ENCODE measurements at places on chromosomes 16 and 17.
A peak's percentile ranks its signal among the peaks of the same experiment; 100 is the strongest.

- DNase-seq: no peak
These were observed 51.3 kb downstream of the CCDC42 start for GRCh38 chr17:8693328-8693727.

DNA sequence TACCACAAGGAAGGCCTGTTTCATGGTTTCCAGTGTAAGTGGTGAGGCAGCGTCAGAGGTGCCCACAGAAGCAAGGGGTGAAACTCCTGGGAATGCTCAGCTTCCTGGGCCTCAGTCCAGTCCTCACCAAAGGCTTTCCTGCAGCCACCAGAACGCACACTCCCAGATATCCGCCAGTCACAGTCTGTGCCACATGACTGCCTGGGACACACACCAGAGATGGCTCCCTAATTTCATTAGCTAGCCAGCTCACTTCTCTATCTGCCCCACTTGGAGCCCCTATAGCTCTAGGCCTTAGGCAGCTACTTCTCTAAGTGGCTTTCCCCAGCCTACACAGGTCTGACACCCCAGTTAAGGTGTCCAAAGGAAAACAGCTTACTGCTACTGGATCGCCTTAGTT is 77.0 kb downstream of the CYTH1 start:
- DNase-seq: no peak

- no peak for DNase-seq
These were observed 94.9 kb downstream of the TMEM132E start for GRCh38 chr17:34673995-34674890.

GRCh38 chr16:11138769-11139325 is 117.2 kb downstream of the SOCS1 start:
- DNase-seq: peak; percentile 73

DNA sequence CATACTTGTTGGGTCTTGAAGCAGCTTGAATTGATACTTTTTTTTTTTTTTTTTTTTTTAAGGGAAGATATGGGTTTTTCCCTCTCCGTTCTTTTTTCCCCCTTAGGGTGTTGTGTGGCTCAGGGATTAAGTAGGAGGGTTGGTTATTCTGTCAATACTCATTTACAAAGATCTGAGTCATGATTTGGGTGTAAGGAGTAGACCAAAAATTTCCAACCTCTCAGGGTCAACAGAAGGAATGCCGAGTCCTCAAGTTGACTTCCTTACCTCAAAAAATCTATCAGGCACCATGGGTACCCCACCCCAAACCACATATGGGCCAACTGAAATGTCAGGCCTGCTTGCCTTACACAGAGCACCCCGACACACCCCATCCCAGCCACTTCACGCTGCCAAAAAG is 230.5 kb downstream of the CCDC182 start:
- peak; percentile 32 for DNase-seq

GRCh38 chr16:15466131-15466530 is 31.7 kb downstream of the BMERB1 start:
- DNase-seq: no peak

- DNase-seq: peak; percentile 77
These were observed 8.8 kb downstream of the ZG16B start for GRCh38 chr16:2838928-2839327.

GRCh38 chr17:61335845-61336655 is 63.6 kb upstream of the TBX2 start:
- DNase-seq: no peak

GRCh38 chr16:35744726-35745125 is 2285.3 kb downstream of the TP53TG3F start:
- peak; percentile 7 for DNase-seq

DNA sequence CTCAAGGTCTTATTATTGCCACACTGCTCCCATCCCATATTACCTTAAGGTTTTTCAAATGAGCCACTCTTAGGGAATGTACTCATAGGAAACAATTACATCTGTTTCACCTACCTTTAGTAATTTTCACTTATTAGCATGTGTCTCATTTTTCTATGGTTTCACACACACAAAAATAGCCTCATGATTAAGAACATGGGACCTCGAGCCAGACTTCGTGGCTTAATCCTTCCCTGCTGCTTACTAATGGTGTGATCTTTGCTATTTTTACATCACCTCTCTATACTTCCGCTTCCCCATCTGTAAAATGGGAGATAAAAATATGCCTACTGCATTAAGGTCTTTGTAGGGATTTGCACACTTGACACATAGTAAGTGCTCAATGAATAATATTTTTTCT is 38.5 kb downstream of the OTOA start:
- DNase-seq: no peak

DNA sequence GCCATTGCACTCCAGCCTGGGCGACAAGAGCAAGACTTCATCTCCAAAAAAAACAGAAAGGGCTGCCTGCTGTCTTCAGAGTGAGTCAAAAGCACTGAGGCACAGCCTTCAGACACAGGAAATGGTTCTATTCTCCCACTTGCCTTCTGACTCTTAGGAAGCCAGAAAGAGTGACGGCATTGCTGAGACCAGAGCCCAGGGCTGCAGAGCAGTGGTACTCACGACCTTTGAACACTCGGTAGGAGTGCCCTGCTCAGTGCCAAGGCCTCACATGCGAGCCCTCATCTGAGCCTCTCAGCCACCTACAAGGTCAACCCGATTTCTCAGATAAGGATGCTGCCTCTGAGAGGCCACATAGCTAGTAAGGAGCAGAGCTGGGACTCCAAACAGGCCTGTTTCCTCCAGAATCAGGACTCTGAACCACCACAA is 3.5 kb upstream of the ITGAE start:
- peak; percentile 21 for DNase-seq

- no peak for DNase-seq
These were observed 262.4 kb upstream of the CDH8 start for GRCh38 chr16:62298600-62298999.

GRCh38 chr16:11743308-11744074 is 834 bp upstream of the TXNDC11 start:
- peak; percentile 41 for DNase-seq

GRCh38 chr17:50641357-50641756 is 6.7 kb downstream of the ABCC3 start:
- DNase-seq: no peak

DNA sequence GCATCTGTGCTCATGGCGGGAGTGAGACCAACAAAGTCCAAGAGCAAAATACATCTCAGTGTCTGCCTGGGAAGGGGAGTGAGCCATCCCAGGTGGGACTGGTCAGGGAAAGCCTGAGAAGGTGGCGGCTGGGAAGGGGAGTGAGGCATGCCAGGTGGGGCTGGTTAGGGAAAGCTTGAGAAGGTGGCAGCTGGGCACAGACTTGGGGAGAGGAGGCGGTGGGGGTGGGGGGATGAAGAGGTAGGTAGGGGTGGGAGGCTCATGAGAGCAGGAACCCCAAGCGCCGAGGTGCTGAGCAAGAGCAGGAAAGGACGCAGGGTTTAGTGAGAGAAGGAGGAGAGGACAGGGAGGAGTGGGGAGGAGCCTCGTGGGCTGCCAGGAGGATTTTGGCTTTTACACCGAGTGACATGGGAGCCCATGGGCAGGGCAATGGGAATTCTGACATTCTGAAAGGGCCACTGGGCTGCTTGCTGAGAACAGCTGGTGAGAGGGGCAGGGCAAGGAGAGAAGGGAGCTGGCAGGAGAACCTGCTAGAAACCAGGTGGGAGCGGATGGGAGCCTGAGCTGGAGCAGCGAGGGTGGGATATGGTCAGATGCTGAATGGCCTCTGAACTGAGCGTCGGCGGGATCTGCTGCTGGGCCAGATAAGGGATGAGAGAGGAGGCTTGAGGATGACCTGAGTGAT is 256.1 kb upstream of the RPL38 start:
- no peak for DNase-seq

DNA sequence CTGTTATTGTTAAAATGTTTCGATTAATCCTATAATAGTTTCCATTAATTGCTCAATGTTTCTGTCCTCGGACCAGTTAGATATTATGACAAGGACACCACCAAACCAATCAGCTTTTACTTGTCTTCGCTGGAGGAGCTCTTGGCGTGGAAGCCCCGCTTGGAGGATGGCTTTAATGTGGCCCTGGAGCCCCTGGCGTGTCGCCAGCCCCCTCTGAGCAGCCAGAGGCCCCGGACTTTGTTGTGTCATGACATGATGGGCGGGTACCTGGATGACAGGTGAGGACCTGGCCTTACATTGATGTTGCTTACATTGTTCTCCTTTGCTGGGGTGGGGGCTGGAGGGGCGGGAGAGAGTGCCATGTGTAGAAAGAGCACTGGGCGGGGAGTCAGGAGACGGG is 3.0 kb downstream of the ENGASE start:
- no peak for DNase-seq

DNA sequence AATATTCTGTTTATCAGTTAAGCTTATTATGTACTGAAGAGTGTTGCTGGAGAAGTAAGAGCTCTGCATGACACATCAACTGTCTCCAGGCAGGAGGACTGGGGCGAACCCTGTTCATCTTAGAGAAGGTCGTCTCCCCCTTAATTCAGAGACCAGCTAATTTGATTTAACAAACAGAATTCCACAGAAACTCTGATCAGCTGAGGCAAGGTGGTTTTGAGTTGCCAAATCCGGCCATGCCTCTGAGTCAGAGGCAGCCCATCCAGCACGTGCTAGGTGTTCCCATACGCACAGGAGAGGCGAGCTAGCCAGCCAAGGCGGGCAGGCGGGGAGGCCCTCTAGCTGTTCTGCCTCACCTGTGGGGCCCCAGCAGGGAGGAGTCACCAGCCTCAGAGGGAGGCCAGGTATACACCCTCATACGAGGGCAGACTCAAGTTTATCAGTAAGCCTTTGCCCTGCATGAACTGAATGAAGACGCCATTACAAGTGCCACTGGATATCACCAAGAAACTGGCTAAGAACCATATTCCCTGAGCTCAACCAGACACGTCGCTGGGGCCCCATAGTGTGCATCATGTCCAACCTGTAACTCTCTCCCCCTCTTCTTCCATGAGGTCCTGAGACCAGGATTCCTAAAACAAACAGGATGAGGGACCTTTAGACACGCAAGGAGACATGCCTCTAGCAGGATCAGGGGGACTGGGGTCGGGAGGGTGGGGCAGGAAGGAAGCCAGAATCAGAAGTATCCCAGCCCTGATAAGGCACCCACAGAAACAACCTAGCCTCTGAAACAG is 25.7 kb downstream of the STAT5A start:
- DNase-seq: no peak

GRCh38 chr16:9607515-9608230 is 516.2 kb downstream of the HAPSTR1 start:
- DNase-seq: peak; percentile 16

GRCh38 chr16:68116256-68116867 is 31.2 kb downstream of the NFATC3 start:
- DNase-seq: peak; percentile 26

GRCh38 chr17:27376637-27377547 is 79.4 kb upstream of the KSR1 start:
- peak; percentile 80 for DNase-seq

DNA sequence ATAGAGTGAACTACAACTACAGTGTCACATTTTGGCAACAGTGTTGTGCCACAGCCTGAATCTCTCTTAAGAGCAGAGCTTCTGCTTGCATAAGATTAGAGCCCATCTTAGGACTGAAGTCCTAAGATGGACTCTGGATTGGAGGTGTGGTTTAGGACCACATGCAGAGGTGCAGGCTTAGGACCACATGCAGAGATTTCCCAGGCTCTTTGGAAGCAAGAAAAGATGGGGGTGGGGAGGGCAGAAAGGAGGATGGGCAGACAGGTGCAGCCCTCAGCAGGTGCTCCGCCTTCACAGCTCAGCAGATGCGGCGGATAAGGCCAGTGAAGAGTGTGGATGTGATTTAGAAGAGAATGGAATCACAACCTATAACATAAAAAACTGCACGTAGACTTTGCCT is 128.7 kb downstream of the TANGO6 start:
- no peak for DNase-seq

- DNase-seq: no peak
These were observed 42.5 kb downstream of the HELZ start for GRCh38 chr17:67202503-67202902.

- DNase-seq: peak; percentile 89
These were observed 85.9 kb downstream of the SNX29 start for GRCh38 chr16:12062343-12063003.

DNA sequence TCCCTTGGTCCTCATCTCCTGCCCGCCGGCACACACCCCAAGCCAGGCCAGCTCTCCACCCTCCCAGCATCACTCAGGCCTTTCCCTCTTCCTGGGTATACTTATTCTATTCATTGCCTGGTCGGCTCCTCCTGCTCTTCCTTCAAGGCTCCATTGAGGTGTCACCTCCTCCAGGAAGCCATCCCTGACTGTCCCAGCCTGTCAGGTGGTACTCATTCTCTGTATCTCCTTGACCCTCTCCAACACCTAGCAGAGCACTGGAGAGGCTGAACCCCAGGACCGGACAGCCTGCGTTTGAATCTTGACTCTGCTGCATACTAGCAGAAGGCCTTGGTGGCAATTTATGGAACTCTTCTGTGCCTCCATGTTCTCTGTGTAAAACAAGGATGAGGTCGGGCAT is 428 bp upstream of the TNFRSF13B start:
- DNase-seq: no peak

DNA sequence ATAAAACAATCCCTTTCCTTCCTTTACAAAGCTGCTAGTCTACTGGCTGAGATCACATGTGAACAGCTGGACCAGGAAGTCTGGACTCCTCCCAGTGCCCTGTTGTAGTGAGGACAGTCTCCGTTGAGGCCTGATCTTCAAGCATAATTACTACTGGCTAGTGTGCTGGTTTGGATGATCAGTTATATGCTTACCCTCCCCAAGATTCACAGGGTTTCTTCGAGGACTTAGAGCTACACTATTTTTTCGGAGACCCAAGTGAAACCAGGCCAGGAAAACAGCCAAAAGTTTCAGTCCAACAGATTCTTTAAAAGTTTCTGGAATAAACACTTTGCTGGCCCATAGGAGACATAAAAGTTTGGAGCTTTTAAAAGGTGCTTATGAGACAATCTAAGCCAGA is 194.9 kb upstream of the CDH11 start:
- DNase-seq: peak; percentile 39

GRCh38 chr17:18018411-18018921 is 20.5 kb downstream of the ATPAF2 start:
- DNase-seq: no peak

GRCh38 chr17:42386777-42387657 is 1.2 kb downstream of the STAT3 start:
- peak; percentile 46 for DNase-seq

DNA sequence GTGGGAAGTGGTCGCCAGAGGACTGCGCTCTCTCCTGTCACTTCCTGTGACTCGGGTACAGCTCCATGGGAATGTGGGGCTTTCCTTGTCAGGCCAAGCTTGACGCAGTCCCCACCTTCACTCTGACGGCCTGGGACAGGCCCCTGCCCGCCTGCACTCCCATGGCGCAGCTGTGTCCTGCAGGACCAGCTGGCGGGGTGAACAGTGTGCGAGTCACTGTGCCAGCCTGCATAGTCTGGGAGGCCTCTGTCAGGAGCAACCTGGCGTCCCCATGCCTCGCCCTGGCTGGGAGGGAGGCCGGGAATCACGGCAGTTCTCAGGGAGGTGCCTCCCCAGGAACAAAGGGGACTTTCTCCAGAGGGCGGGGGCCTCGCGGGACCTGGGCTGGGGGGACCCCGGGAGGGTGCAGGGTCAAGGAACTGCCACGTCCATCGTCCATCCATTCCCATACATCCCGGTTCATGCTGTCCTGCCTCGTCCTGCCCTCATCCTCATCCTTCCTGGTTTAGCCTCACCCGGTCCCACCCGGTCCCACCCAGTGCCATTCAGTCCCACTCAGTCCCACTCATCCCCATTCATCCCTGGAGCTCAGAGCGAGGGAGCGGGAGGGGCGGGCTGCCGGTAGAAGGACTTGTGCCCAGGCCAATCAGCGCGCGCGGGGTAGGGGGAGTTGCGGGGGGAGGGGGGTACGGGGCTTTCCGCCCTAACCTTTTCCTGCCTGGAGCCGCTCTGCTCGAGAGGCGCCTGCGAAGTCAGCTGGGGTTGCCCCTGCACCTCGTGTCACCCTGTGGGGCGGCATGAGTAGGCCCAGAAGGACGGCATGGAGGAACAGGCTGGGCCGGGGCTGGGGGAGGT is 13.4 kb downstream of the FLYWCH1 start:
- DNase-seq: no peak

- DNase-seq: no peak
These were observed 17.0 kb upstream of the PIK3R6 start for GRCh38 chr17:8884336-8884990.
